ENCODE measurements at places on chromosomes 16 and 17.

DNA sequence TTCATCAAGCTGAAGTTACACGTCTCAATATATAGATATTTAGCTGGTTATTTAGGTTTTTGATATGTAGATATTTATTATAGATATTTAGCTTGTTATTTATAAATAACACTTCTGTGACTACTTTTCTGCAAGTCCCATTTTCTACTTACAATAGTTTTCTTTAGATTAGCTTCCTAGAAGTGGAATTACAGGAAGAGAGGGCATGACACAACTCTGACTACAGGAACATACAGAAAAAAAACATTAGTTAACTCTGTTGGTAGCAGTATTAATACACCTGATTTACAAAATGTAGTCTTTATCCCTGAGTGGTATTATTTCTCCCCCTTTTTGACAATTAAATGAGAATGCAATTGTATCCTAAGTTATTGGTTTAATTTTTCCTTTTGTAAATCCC, 21.2 kb upstream of the CCL1 start:
- no peak for DNase-seq

- no peak for DNase-seq
These were observed 44.7 kb downstream of the COG7 start for GRCh38 chr16:23408242-23408822.

- DNase-seq = no peak
These were observed 86.3 kb downstream of the VPS53 start for GRCh38 chr17:628089-628941.

- no peak for DNase-seq
These were observed 177.2 kb downstream of the FOXL1 start for GRCh38 chr16:86755571-86756006.

- no peak for DNase-seq
These were observed 15.1 kb downstream of the TRPV3 start for GRCh38 chr17:3542410-3543088.

- no peak for DNase-seq
These were observed 23.4 kb downstream of the SMIM36 start for GRCh38 chr17:55487695-55488432.

DNA sequence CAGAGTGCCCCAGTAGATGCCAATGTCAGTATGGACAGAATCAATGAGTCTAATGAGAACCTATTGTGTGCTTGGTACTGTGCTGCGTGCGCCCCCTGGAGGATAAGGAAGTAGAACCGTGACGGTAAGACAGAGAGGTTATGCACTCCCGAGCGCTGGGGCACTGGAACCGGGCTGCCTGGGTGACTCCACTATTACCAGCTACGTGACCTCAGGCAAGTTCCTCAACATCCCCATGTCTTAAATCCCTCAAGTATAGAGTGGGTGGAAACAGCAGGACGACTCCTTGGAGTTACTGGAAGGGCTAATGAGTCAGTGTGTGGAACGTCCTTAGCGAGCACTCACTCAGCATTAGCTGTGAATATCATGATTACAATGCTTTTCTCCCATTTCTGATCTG, 16.2 kb downstream of the CHST4 start:
- DNase-seq = no peak

DNA sequence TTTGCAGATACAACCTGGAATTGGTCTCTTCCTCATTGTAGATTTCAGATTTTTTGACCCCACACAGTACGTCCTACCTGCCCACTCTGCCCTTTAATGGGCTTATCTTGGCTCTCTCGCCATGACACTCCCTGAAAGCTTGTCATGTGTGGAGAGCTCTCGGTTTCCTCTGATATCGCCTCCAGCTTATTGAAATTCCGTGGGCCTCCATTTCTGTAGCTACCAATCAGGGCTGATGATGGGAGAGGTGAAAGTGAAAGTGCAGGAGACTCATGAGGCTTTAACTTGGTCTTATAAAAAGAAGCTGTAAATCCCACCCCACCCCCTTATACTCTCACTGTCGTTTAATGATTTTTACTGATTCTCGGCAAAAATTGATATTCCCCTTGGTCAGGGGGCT, 17.7 kb downstream of the HOXB1 start:
- no peak for DNase-seq

DNA sequence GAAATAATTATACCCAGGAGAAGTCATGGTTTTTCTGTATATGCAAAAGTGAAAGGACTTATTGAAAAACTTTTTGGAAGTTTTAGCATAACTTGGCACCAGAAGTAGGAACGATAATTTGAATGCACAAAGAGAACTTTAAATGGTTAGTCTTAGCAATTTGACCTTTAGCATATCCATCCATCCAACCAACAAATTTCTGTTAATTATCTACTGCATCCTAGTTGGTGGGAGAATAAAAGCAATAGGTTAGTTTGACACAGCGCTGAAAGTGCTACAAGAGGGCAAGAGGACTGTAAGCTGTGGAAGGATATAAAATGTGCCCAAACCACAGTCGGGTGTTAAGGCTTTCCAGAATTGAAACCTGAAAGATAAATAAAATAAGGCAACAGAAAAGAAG, 17.6 kb downstream of the SPAG9 start:
- no peak for DNase-seq

- no peak for DNase-seq
These were observed 3.8 kb downstream of the HSDL1 start for GRCh38 chr16:84141143-84141670.

DNA sequence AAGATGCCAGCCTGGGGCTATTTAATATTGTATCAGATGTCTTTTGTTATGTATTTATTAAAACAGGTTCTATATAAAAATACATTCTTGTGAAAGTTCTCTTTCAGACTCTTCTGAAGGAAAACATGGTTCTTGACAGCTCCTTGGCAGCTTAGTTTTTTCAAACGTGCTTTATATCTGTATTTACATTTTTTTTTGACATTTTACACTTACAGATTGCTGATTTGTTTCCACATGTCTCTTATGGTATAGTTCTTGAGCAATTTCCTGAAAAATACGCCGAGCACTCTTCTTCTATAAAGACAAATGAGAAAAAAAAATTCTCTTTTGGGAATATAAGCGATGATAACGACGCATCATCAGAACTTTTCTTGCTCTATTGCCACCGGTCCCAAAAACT, 9.5 kb downstream of the IGSF6 start:
- no peak for DNase-seq

DNA sequence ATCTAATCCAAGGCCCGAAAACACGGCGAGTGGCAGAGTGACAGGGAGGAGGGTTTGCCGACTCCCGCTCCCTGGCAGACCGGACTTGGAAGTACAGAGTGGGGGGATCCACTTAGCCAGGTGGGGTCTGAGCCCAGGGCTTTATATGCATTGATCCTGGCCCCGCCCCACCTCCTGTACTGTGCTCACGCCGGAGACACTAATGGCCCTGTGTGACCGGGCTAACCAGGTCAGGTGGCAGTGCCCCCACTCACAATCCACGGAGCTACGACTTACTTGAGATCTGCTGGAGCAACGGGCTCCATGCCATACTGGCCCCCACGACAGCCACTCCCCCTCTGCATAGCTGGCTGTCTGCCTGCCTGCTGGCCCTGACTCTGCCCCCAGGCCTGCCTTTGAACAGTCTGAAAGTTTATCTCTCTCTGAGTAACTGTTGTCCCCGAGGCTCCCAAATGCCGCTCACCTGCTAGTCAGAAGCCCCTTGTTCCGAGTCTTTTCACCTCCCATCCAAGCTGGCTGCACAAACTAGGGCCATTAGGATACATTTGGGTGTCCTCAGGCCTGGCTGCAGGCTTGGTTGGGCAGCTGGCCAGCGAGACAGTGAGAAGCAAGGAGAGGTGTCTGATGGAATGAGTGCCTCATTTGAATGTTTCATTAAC, 28.0 kb downstream of the CACNA1G start:
- DNase-seq = no peak

DNA sequence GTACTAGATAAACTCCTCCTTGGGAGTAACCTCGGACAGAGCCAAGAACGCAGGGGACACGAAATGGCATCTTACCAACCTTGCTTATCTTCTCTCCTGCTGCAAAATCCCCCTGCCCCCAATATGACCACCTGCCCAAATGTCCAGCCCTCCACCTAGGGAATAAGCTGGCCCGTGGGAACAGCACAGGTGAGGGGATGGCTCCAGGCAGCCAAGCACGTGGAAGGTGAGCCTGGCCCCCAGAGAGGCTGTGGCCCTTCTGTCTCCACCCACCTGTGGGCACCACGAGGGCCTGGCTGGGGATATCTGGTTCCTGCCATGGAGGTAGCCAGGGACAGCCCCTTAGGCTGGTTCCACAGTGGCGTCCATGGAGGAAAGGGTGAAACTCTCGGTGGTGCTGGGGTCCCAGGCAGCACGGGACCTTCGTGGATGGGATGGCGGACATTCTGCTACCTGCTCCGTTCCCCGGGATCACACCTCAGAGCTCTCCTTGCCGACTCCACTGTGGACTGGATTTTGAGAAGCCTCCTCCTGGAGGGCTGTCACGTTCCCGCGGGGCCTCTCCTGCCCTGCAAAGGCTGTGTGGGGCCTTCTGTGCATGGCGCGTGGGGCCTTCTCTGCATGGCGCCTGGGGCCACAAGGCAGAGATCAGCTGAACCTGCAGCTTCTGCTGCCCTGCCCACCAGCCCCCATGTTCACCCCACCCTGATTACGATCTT, 388.5 kb upstream of the TNRC6C start:
- DNase-seq = no peak

DNA sequence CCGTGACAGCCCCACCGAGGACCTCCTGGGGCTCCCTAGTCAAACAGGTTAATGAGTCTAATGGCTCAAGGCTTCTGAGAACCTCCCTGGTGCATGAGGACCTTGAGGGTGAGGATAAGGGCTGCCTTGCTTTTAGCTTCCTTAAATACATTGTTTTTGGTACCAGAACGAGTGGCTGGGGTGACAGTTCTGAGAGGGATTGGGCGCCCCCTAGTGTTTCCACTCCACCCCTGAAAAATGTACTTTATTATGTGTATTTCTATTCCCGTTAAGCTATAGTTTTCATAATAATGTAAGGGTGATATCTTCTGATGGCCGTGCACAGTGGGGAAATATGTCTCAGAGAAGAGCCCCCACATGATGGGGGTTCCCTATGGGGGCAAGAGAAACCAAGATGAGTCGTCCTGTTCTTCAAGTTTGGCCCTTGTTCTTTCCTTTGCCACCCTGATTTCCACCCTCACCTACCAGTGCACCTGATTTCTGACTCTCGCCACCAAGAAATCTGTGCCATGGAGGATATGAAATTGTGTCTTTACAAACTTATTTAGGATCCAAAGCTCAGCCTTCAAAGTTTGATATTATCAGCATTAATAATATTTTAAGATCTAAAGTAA, 14.5 kb upstream of the VWA3A start:
- no peak for DNase-seq

DNA sequence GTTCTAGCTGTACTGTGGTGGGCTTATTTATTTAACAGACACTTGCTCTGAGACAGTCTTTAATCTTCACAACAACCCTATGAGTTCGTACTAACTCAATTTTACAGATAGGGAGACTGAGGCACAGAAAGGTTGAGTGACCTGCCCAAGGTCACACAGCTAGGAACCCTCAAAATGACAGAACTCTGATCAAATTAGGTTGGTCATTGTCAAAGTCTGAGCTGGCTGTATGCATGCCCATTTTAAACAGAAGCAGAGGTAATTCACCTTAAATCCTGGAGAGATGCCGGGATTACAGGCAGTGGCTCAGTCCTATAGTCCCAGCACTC, 24.9 kb downstream of the LAT start:
- no peak for DNase-seq

- DNase-seq = no peak
These were observed 55.0 kb upstream of the CBFA2T3 start for GRCh38 chr16:89031715-89032659.

- no peak for DNase-seq
These were observed 251.9 kb downstream of the SEC14L1 start for GRCh38 chr17:77392376-77393273.

DNA sequence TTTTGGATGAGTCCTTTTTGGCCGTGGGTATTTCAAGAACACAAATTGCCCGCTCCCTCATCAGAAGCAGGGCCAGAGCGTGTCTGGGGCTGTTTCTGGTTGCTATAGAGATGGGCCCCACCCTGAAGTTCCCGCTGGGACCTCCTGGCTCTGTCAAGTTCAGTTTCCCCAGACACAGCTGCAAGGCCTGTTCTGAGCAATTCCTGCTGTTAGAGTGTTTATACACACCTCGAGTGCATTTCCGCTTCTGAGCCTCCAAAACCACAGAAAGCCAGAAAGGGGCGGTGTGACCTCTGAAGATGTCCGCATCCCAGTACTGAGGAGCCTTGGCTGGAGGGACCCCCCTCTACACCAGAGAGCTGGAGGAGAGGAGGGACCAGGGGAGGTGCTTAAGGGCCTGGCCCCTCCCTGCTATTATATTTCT, 9.3 kb upstream of the WBP2 start:
- DNase-seq = peak; percentile 63

- DNase-seq = no peak
These were observed 2.8 kb downstream of the ADGRG1 start for GRCh38 chr16:57630931-57631845.
